ENCODE measurements at places on chromosomes 3 and 15.

GRCh38 chr3:57957824-57958223 lies 50.4 kb upstream of the FLNB start:
- no peak for DNase-seq

DNA sequence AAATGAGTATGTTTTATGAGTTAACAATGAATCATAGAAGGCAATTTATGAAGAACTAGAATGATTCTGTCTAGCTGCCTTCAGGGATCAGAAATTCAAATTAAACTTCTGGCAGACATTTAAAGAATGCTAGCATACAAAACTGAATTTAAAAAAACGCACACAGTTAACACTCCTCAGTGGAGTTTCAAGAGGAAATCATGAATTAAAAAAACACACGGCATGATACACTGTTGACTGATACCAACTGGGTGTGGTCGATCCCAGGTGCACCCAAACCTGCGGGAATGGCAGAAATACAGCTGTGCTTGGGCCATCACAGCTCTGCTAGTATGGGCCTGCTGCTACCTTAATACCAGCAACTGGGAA lies 526.0 kb downstream of the FOXP1 start:
- no peak for DNase-seq

GRCh38 chr3:102643546-102643945 lies 208.7 kb downstream of the ZPLD1 start:
- no peak for DNase-seq

- DNase-seq, result no peak
Observed at GRCh38 chr3:42166662-42167300, 75.6 kb downstream of the TRAK1 start.

- no peak for DNase-seq
Observed at GRCh38 chr3:29186131-29186599, 94.7 kb upstream of the RBMS3 start.

DNA sequence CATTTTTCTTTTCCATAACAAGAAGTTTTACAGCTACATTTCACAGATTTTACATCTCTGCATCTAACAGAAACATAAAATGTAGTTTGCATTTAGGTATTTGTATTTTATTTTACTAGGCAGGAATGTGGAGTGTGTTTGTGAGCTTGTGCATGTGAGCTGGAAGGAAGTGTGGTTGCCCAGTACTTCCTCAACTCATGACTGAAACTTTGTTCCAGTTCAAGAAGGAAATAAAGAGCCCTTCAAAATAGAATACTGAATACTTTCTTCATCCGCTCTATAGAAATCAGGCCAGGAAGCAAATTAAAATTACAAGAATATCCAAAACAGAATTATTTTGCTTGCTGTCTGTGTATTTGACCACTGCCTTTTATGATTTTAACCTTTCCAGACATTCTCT lies 81.3 kb downstream of the CHL1 start:
- no peak for DNase-seq

- no peak for DNase-seq
Observed at GRCh38 chr3:171219258-171219657, 192.7 kb upstream of the SLC2A2 start.

- no peak for DNase-seq
Observed at GRCh38 chr3:128011140-128011539, 41.1 kb upstream of the SEC61A1 start.

DNA sequence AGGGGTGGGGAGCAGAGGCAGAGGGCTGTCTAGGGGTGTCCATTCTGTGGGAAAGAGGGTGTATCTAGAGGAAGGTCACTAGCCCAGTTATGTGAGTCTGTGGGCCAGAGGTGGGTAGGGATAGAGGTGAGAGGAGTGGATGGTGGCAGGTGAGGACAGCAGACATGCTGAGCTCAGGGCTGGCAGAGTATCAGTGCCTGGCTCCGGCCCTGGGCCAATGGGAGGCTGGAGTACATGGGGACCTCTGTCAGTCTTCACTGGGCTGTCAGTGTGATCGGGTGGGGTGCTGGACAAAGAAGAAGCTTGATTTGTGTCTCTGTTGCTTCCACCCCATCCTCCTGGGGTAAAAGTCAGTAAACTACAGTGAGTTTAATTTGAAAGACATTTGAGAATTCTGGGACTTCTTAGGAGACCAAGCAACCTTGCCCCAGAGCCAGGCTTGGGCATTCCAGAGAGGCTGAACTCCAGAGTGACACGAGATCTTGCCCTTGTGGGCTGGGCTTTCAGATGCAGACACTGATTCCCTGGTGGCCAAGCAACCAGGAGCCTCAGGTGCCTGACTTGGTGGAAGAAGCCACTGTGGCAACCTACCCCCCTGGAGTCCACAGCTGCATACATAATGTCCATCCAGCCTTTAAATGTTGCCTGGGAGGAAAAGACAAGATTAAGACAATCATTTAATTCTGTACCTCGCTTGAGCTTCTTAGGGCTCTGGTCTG lies 60.7 kb downstream of the EXOG start:
- peak; percentile 62 for DNase-seq

- DNase-seq, result no peak
Observed at GRCh38 chr3:32453346-32453745, 49.3 kb downstream of the CMTM6 start.

DNA sequence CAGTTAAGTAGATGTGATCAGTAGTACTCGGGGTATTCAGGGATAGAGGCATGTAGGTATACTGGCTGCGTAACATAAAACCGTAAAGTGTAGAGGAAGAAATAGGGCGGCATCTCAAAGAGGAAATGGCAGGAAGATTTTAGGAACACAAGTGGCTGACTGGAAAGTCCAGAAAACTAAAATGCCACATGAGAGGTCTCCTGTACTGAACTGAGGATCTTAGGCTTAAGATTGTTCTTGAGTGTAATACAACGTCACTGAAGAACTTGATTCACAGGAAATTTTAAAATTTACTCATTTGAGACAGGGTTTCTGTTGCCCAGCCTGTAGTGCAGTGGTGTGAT lies 2.3 kb upstream of the LMLN start:
- no peak for DNase-seq
